ENCODE measurements at places on chromosomes 6 and 20.

DNA sequence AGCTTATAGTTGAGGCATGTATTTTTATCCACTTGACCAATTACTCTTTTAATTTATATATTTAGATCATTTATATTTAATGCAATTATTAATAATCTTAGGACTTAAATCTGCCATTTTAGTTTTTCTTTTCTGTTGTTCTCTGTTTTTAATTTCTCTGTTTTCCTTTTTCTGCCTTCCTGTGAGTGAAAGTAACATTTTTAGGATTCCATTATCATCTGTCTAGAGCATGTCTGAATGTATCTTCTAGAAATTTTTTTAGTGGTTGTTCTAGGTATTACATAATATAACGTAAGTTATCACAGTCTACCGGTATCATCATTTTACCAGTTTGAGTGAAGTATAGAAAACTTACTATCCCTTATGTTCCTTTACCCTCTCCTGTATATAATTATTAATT, 197.3 kb downstream of the UNC5CL start:
- DNase-seq = no peak

DNA sequence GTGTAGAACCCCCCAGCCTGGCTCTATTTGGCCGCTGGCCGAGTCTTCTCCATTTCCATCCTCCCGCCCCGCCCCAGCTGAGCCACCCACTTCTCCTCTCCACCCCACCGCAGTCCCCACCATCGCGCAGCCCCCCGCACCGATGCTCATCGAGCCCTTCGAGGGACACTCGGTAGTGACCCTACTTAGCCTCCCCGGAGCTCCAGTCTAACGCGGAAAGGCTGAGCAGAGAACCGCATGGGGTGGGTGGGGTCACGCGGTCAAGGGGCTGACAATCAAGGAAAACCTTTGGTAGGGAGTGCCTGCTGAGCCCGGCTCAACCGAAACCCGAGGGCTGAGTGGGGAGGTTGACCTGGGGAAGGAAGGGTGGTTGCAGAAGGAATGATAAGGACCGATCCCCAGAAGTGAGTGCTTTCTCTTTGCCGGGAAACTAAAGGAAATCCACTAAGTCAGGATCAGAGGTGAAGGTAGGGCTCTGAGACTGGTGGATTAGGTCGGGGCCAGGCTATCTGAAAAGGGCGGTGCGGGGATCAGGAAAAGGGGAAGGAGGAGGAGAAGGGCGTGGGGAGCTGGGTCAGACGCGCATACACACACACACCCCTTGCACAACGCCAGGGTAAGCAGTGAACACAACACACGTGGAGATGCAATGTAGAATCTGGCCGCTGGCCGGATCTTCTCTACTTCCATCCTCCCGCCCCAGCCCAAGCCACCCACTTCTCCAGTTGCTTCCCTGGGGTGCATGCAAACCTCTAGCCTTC, 49.8 kb downstream of the CPXM1 start:
- peak; percentile 88 for DNase-seq

GRCh38 chr6:162099685-162100084, 627.9 kb downstream of the PRKN start:
- DNase-seq = peak; percentile 94

- no peak for DNase-seq
Measured at GRCh38 chr6:131356161-131356560, 216.9 kb upstream of the ARG1 start.

GRCh38 chr20:57867181-57867803, 157.5 kb upstream of the PMEPA1 start:
- DNase-seq = no peak

GRCh38 chr20:10596710-10597121, 77.1 kb downstream of the JAG1 start:
- peak; percentile 57 for DNase-seq

DNA sequence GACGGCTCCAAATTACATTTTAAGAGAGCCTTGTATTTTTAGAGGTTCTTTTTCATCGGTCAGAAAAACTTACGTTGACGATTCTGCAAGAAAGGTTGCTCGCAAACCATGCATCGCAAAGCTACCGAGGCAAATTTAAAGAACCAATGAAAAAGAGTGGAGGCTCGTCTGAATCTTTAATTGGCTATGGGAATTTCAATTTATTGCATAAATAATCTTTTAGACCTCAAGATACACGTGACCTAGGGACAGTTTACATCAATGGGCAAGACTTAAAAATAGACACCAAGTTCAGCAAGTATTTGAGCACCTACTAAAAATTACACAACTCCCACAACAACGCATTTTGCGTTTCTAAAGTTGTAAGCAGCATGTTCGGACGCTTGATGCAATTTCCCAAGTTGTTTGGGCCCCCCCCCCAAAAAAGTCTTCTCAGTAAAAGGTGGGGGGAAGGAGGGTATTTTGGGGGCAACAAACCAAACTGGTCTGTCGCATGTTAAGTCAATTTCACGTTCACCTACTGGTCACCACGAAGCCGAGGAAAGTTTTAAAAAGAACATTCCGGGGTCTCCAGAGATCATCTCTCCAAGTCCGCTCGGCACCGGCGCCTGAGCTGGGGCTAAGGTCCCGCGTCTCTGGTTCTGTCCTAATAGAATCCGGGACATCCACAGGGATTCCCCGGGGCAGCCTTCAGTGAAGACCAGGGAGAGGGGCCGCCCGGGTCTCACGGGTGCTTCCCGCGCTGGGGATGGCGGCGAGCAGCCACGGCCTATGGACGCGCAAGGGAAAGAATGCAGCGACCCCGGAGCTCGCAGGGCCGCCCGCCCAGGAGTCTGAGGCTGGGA, 851 bp downstream of the SNX5 start:
- DNase-seq = peak; percentile 72

DNA sequence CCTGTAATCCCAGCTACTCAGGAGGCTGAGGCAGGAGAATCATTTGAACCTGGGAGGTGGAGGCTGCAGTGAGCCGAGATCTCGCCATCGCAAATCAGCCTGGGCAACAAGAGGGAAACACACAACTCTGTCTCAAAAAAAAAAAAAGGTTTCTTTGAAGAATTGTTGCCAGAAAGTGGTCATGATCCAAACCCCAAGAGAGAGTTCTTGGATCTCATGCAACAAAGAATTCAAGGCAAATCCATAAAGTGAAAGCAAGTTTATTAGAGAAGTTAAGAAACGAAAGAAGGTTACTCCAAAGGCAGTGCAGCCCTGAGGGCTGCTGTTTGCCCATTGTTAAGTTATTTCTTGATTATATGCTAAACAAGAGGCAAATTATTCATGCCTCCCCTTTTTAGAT, 14.5 kb upstream of the KIFC1 start:
- no peak for DNase-seq

- DNase-seq = peak; percentile 94
Measured at GRCh38 chr6:136592930-136593673, 42.9 kb upstream of the MAP7 start.

Measured in inflammatory macrophage (primary cell).